ENCODE measurements at places on chromosomes 3 and 15.

- no peak for DNase-seq
Measured at GRCh38 chr3:179668429-179668828, 15.6 kb downstream of the USP13 start.

GRCh38 chr3:98984024-98984423 lies 82.5 kb upstream of the DCBLD2 start:
- no peak for DNase-seq

DNA sequence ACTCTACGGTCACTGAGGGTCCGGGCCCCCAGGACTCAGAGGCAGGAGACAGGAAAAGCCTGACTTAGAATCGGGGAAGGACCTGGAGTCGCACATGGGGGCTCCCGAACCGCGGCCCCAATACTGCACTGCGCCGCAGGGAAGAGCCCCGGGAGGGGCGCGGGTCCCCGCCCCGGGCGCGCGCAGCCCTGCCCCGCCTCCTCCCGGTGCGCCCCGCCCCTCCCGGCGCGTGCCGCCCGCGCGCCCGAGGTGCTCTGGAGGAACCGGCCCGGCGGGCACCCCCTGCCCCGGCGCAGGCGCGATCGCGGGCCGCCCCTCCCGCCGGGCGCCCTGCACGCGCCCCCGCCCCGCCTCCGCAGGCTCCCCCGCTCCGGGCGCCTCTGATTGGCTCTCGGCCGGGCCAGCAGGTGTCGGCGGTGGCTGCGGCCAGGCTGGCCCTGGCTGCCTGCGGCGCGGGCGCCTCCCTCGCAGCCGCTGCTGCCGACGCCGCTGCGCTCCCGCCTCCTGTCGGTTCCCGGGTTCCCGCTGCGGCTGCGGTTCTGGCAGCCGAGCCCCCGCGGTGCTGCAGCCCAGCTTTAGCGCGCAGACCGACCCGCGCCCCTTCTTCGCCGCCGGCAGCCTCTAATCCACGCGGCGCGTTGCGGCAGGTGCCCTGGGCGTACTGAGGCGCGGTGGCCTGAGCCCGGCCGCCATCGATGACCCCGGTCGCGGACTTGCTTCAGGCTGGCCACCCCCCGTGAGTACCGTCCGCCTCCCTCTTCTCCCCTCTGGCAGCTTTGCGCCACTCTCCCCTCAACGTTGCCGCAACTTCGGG lies at the start of gene MYRIP:
Gene MYRIP (plus strand): TSS at position 429 of the 814 bp plus-strand sequence. CDS start 91,208 bp downstream, outside the sequence.
- no peak for DNase-seq

DNA sequence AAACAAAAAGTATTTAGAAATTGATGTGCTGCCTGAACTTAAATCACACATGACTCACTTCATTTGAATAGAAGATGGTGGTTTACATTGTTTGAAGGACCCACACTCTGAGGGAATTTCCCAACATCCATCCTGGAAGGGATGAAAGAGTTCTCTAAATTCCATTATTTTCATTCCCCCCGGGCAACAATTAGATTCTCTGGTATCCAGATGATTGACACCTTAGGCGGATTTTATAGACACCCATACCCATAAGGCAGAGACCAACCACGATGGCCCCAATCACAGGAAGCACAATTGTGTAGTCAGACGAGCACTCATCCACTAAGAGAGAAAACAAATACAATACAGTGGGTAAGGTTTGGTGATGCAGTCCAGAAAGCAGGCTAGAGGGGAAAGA lies 24.6 kb upstream of the MCCC1 start:
- no peak for DNase-seq

DNA sequence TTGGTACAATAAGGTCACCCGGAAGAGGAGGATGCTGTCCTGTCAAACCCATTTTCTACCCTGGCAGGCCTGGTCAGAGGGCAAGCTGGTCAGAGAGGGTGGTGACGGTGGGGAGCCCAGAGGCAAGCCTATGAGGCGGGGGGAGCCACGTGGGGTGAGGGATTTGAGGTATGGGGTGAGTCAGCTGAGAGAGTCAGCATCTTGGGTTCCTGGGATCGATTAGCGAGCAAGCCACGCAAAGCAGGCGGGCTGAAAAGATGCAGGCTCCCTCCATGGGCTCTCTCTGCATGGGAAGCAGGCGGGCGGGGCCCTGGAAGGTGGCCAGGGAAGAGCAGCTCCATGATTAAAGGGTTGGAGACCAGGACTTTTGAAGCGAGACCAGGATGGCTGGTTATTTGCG lies 48.1 kb downstream of the MAGEF1 start:
- no peak for DNase-seq

DNA sequence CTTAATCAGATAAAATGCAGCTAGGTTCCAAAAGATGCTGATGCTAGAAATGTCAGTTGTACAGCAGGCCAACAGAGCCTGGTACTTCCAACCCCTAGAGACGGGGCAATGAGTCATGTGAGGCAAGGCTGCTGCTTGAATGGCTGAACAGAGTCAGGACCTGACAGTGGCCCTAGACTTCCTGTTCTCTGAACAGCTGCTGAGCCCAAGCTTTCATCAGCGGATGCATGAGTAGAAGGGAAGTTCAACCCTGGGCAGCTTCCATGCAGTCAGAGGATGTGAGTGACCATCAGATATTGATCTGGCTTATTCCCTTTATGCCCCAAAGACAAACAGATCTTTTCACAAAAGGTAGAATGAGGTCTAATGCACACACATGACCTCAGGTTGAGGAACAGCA lies 282.9 kb upstream of the COL8A1 start:
- no peak for DNase-seq

GRCh38 chr3:115099986-115100571 lies 47.0 kb downstream of the ZBTB20 start:
- no peak for DNase-seq

DNA sequence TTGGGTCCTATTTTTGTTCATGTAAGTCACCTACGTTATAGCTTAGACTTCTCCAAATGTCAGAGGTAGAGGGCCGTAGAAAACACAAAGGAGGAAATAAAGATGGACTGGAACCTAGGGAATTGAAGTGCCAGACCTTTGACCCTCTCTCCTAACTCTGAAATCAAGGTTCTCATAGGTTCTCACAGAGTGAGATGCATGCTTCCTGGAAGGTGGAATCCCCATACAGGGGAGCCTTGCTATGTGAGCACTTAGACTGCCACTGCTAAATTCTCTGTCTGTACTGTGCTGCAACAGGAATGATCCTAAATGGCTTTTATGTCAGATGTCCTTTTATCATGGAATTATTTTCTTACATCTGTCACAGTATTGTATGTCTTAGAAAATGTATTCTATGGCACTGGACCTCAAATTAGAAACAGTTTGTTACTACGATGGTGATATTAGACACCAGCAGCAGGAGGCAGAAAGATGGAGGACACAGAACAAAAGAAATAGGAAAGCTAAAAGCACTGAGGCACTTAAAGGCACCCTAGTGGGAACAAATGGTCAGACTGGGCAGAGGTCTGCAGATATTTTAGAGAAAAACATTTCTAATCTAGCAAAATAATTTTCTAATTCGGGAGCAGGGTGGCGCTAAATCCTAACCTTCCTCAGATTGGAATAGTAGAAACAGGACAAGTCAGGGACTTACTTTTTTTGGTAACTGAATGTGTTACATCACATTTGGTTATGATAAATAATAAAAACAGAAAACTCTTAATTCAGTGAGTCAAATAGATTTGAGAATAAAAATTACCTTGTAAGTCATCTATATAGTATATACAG lies 60.2 kb upstream of the CDAN1 start:
- no peak for DNase-seq

DNA sequence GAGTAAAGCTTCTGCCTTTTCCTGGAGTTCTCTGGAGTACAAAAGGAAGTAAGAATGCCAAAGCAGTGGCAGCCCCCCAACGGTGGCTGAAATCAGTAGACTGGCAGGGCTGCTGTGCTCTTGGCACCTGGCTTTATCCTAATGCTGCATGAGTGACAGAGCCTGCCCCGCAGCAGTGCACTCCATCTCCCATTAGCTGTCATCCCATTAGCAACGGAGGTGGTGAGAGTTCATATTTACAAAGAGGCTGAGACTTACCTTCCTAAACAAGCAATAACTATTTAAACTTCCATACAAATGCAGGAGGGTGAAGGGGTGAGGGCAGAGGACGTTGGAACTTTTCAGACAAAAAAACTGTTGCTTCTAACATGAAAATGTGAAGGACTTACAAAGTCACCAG lies 51.9 kb downstream of the SERPINI1 start:
- no peak for DNase-seq

- no peak for DNase-seq
Measured at GRCh38 chr3:194711913-194712312, 26.2 kb downstream of the FAM43A start.

DNA sequence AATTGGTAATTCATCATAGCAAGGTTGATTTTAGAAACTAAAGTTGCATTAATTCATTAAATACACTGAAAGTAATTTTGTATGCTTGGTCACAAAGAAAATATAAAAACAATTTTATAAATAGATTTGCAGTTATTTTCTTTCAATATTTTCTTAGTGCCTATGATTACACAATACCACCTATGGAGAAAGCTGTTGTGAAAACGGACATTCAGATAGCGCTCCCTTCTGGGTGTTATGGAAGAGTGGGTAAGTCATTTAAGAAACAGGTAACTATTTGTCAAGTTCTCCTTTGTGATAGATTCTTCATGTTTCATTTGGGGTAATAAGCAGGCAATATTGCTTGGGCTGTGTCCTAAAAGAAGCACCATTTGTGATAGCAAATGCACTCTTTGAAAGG lies 3.0 kb downstream of the DUT start:
- no peak for DNase-seq

GRCh38 chr15:60673918-60674558 lies 195.1 kb upstream of the ICE2 start:
- DNase-seq = peak; percentile 33

DNA sequence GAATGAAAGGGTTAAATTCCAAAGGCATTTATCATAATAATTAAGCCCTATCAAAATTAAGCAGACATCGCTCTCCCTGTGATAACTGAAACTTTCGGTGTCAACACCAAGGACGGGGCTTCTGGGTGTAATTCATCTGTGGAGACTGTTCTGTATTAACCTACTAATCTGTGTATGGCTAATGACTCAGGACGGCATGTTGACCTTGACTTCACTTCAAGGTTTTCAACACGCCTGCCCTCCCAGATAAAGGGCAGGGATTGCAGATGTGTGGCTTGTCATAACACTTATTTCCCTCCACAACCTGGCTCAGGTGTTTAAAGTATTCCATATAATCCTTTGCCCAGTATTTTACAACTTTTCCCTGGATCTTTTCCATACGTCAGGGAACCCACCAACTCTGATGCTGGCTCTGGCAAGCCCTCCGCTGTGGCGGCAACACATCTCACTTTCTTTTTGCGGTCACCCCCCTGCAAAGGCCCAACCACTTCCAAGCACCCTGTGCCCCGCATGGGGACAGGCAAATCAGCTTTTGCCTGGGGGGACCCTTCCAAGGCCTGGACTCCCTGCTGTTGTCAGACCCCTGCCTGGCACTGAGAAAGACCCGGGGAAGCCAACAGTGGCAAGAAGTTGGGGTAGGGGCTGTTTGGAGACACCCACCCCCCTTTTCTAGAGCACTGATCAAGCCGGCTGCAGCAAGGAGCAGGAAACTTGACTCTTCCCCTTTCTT lies 93.2 kb upstream of the MEF2A start:
- DNase-seq = no peak

DNA sequence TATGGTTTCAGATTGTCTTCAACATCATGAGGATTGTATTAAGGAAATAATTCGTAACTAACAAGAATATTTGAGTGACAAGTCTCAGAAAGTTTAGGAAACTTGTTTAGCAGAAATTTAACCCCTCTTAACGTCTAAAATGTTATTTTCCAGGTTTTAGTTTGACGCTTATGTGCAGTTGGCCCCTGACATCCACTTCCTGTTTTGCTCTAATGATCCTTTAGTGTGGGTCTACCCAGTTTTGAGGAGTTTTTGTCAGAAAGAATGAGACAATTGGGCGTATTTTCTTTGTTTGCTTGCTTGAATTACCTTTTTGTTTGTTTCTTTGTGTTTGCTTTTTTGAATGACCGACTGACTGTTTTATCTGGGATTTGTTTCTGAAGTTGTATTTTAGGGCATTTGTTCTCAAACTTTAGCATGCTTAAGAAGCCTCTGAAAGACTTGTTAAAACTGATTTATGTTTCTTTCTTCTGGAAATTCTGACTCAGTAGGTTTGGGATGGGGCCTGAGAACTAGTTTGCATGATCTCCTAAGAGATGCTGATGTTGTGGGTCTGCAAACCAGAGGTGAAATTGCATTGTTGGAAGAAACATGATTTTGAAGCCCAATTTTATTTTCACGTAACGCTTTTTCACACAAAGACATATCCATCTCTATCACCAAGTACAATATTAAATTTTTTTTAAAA lies 20.6 kb downstream of the RBMS3 start:
- no peak for DNase-seq

GRCh38 chr15:99507504-99508310 lies 58.1 kb upstream of the MEF2A start:
- DNase-seq = no peak

GRCh38 chr15:59654046-59654445 lies 3.3 kb downstream of the GTF2A2 start:
- no peak for DNase-seq

DNA sequence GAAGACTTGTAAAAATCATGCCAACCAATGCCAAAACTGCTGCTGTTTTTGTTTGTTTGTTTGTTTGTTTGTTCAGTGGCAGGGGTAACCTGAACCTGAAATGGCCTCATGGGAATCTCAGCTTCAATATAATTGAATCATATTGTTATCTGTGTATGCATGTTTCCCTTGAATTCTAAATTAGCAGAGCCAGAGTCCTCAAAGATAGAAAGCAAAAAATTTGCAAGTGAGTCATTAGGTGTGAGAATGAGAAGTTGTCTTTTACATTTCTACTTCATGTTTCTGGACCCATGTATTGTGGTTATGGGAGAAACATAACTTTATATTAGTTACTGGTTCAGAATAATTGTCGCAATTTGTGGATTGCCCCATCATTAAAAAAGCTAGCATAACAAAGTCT lies 249.2 kb downstream of the DOCK3 start:
- no peak for DNase-seq

DNA sequence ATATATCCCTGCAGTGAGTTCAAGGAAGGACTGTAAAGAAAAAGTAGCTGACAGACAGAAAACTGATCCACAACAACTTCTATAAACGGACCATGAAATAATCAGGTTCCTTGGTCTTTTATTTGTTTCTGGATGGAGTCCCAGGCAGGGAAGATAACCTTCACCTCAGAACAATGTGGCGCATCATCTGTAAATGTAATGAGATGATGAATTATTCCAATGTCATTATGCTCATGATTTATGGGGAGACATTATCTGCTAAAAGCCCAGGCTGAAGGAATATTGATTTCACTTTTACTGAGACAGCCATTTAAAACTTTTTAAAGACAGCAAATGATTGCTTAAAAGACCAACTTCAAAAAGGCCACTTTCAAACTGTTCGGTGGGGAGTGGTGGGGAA lies 354.9 kb upstream of the ADAMTS9 start:
- no peak for DNase-seq

DNA sequence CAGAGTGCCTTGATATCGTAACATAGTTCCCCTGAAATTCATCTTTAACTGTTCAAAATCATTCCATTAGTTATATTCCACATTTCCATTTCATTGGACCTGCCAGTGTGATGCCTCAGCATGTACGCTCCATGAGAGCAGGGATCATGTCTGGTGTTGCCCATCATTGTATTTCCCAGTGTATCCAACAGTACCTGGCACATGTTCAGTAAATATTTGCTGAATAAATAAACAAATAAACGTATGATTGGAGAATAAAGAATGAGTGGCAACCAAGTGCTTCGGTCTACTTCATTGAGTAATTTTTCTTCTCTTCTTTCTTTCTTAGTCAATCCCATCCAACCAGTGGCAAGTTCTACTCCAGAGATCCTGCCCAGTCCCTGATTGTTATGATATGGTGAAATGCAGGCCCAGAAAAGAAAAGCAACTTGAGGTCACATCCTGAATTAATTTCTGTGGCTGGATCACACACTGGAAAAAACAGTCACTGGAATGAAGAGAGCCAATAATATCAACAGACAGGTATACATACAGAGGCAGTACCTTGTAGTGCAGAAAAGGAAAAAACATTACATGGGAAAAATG lies 101.2 kb downstream of the PLCH1 start:
- no peak for DNase-seq

Data from stimulated activated CD4-positive, alpha-beta T cell treated with anti-CD3 and anti-CD28 coated beads, Interleukin-12 subunit alpha, Interleukin-12 subunit beta, amount 100 ng/mL, for 48 hours (primary cell).